Fibroblast of skin of right quadriceps (primary cell): ENCODE measurements at places on chromosomes 2 and 18.

DNA sequence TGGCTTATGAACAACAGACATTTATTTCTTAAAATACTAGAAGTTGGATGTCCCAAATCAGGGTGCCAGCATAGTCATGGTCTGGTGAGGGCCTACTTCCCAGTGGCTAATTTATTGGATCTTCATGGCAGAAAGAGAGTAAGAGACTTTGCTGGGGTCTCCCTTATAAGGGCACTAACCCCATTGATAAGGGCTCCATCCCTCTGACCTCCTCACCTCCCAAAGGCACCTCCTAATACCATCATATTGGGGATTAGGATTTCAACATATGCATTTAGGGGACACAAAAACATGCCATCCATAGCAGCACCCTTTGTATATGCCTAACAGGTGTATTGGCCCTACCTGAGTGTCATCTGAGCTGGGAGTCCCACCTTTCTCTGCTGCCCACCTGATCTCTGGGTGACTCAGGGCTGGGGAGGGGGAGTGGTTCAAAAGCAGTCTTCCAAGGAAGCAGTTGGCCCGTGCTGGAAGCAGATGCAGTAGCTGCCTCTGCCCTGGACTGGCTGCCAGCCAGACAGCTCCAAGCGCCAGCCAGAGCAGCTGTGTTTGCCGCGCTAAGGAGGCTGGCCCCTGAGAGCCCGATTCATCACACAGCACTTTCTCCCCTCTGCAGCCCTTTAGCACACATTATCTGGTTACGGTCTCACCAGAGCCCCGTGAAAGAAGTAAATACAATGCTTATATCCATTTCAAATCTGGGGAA is 84.6 kb downstream of the SMAD7 start:
- DNase-seq, result peak; percentile 42

GRCh38 chr2:128442891-128443302 is 124.2 kb upstream of the HS6ST1 start:
- DNase-seq, result no peak

- DNase-seq, result peak; percentile 77
Measured at GRCh38 chr2:71882949-71883472, 264.7 kb downstream of the CYP26B1 start.

DNA sequence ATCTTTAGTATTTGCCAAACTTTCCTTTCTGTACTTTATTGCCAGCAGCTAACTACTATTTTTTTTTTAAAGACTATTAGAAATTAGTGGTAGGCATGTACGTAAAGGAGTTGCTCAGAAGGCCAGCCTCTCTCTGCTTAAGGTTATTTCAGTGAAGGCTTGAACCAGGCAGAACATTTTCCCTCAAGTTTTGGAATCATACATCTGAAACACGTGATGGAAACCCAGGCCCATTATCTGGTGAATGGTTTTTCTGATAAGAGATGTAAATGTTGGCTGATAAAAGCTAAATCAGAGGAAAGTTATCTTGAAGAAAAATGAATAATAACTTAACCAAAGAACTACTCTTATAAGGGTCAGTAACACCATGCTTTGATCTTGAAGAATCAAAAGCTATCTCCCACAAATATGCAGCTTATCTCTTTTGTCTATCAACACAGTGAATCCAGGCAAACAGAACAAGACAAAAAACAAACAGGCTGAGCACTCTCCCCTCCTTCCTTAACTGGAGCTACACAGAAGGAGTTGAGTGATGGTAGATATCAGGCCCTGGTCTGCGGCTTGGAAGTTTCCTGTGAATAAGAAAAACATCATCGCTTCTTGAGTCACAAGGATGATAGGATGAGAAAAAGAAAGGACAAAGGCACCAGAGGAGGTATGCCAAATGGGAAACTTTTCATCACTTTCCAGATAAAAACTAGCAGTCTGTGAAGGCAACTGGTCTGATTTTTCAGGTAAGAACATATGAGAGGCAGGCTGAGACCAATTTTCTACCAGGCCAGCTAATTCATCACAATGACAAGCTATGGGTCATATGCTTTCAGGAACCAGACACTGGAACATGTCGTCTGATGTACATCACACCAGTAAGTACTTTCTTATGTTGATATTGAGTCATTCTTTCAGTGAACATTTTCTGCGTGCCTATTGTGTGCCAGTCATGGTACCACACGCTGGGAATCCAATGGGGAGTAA is 88.4 kb upstream of the STK17B start:
- DNase-seq, result peak; percentile 75

- no peak for DNase-seq
Measured at GRCh38 chr2:140589273-140589672, 1541.5 kb downstream of the LRP1B start.

- DNase-seq, result no peak
Measured at GRCh38 chr2:66865161-66865560, 430.2 kb downstream of the MEIS1 start.
